ENCODE measurements at places on chromosomes 6 and 20.

DNA sequence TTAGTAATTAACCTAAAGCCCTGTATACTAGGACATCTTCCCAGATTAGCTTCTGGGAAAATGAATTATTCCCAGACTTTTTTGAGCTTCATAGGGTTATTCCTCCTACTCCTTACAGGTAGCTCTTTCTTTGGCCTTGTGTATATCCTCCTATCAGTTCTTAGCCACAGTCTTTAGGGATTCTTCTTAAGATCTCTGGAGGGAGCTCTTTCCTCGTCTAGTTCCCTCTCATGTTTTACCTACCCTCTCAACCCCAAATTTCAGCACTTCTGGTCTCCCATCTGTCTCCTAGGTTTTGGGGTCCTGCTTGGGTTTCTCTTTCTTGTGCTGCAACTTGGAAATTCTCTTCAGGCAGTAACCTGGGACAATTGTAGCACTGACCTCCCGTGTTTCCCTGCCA is 46.4 kb upstream of the SLC35B3 start:
- no peak for DNase-seq

GRCh38 chr20:13397300-13397724 is 176.2 kb downstream of the ISM1 start:
- DNase-seq = no peak

GRCh38 chr20:63835021-63835858 is 4.2 kb upstream of the ZBTB46 start:
- DNase-seq = peak; percentile 37

- DNase-seq = no peak
Measured at GRCh38 chr6:16950825-16951495, 150.9 kb upstream of the STMND1 start.

- DNase-seq = no peak
Measured at GRCh38 chr20:36311141-36311853, 5.2 kb downstream of the DLGAP4 start.

DNA sequence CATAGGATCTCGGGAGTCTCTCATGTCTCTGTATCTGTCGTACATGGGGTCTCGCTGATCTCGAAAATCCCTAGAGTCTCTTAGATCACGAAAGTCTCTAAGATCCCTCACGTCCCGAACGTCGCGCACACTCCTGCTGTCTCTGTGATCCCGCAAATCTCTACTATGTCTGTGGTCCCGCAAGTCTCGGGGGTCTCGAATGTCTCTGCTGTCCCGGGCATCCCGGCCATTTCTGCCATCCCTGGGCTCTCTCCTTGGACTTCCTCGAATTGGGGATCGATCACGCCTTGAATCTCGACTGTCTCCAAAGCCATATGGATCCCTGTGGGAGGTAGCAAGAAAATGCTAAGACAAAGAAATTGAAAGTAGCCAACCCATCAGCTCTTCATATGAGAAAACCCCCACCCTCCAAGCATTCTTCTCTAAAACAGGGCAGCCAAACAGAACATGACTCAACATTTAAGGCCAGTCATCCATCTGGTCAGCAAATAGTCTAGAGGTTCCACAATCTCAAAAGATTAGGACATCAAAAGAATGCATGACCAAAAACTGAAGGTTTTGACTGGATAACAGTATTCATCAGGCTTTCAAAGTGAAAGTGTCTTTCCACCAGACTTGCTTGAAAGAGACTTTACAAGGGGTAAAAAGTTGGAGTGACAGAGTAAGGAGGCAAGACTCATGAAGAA is 19.4 kb downstream of the NCOA5 start:
- no peak for DNase-seq

All from erythroblast (primary cell).